Hippocampal formation (tissue), 2 donors: ENCODE measurements at places on chromosomes 11 and 22.

GRCh38 chr11:95760941-95761340 is 28.6 kb downstream of the FAM76B start:
- no peak for DNase-seq

- no peak for DNase-seq
Measured at GRCh38 chr22:24402460-24403192, 24.8 kb upstream of the ADORA2A start.

GRCh38 chr11:92633820-92634219 is 335.6 kb upstream of the MTNR1B start:
- DNase-seq: no peak

DNA sequence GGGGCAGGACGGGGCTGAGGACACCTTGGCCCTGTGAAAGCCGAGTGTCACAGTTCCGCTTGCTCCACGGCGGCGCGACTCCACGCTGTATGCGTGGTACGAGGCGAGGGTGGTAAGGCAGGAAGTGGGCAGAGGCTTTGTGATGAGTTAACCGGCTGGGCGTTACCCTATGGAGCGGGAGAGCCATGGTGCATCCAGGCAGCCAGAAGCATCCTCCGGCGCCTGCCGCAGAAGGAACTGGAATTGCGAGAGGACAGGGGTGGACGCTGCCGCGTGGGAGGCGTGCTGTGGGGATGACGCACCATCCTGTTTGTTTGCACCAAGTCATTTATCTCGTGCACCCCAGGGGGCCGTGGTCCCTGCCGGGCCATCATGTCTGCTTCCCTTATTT is 643.9 kb downstream of the BRD1 start:
- no peak for DNase-seq

GRCh38 chr11:114128399-114128798 is 68.9 kb downstream of the ZBTB16 start:
- DNase-seq: no peak

GRCh38 chr11:71096751-71097388 is 155.5 kb downstream of the SHANK2 start:
- no peak for DNase-seq

- DNase-seq: no peak
Measured at GRCh38 chr22:44333847-44334635, 21.3 kb upstream of the SHISAL1 start.

DNA sequence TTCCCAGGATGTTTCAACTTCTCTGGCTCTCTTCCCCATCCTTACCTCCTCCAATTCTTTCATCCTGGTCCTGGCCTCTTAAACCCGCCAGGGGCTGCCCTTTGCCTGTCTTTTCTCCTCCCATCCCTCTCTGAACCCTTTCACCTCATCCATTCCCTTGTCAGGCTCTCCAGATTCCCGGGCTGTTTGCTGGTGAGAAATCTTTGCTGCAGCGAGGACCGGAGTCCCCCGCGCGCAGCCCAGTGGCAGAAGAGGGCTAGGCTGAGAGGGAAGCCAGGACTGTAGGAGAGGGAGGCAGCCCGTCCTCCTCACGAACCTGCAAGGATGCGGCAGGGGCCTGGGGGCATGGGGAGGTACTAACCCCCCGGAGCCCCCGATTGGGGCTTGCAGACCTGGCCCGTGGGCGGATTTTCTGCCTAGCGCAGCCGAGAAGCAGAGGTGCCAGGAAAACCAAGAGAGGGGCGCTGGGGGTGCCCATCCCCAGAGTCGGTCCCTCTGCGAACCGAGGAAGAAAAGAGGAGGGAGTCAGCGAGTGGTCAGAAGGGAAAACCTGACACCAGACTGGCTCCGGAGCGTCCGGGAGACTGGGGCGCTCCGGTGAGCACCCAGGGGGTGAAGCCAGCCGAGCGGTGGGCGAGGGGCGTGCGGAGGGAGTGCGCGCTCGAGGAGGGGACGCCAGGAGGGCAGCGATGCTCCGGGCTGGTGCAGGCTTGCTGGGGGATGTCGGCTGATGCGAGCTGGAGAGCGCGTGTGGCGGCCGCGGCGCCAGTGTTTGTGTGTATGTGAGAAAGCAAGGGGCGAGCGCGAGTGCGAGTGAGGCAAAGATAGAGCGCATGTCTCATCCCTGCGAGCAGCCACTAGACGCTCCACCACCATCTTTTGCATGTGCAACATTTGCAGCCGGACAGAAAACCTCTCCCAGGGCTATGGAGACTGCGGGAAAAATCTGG is at the start of gene GRIA4:
TSS of gene GRIA4 (plus strand) at position 242 of the 950 bp plus-strand sequence. CDS start 925 bp downstream, outside the sequence.
- DNase-seq: peak; percentile 80

DNA sequence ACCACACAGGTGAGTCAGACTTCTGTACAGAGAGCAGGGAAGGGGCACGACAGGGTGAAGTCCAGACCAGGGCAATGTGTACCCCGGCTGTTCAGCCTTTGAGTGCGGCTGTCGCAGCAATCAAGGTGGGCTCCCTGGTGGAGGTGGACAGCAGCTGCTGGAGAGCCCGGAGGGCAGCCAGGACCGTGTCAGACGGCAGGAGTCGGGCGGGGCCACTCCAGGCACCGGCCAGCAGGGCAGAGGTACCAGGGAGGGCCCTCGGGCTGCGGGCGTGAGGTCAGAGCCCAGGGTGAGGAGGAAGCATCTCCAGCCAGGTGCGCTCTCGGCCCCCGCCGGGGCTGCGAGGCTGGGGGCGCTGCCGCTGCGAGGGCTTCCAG is 802 bp upstream of the PIM3 start:
- DNase-seq: peak; percentile 67

GRCh38 chr22:30486661-30487115 is 14.9 kb upstream of the SEC14L3 start:
- DNase-seq: no peak

DNA sequence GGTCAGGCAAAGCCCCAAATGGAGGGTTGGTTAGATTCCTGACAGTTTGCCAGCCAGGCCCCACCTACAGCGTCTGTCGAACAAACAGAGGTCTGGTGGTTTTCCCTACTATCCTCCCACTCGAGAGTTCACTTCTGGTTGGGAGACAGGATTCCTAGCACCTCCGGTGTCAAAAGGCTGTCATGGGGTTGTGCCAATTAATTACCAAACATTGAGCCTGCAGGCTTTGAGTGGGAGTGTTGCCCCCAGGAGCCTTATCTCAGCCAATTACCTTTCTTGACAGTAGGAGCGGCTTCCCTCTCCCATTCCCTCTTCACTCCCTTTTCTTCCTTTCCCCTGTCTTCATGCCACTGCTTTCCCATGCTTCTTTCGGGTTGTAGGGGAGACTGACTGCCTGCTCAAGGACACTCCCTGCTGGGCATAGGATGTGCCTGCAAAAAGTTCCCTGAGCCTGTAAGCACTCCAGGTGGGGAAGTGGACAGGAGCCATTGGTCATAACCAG is 4.7 kb upstream of the TTC36 start:
- no peak for DNase-seq

GRCh38 chr22:50676661-50677492 is 4.3 kb downstream of the SHANK3 start:
- DNase-seq: no peak

- DNase-seq: no peak
Measured at GRCh38 chr11:119573858-119574257, 150.9 kb upstream of the THY1 start.

- DNase-seq: no peak
Measured at GRCh38 chr11:34990916-34991315, 74.5 kb downstream of the PDHX start.

DNA sequence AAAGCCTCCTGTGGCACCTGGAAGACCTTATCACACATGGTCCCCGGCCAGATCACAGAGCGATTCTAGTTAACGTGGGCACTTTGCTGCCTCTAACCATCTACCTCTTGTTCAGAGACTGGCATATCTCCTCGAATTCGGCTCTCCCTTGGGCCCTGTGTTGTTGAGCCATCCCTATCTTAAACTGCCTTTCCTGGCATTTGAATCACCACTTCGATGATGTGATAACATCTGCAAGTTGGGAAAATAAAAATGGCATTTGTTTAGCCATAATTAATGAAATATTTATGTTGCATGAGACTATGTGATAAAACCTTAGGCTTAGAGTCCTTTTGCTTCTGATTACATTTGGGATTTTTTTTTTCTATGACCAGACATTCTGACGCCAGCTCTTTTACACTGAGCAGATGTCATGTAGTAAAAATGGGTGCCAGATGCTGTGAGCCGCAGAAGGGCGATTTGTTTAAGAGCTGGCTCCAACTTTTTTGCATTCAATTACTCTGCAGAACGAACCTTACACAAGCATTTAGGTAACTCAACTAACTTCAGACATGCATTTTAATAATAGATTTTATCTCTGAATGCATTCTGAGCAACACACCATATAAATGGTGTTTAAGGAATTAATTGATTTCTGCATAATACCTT is 58.5 kb upstream of the PARVA start:
- no peak for DNase-seq

- no peak for DNase-seq
Measured at GRCh38 chr11:71930556-71931244, 1.9 kb downstream of the RNF121 start.

- DNase-seq: no peak
Measured at GRCh38 chr11:121426476-121427399, 25.4 kb upstream of the SORL1 start.

- DNase-seq: peak; percentile 47
Measured at GRCh38 chr22:35582861-35583670, 34.1 kb downstream of the MB start.

- DNase-seq: no peak
Measured at GRCh38 chr11:104319396-104319795, 155.4 kb upstream of the PDGFD start.

- DNase-seq: no peak
Measured at GRCh38 chr11:68370211-68371111, 58.1 kb downstream of the LRP5 start.

- no peak for DNase-seq
Measured at GRCh38 chr11:18132341-18132740, at the start of gene MRGPRX3. Gene MRGPRX3, plus strand, starts transcription at chr11:18132571. Its CDS starts 4,632 bp downstream, at chr11:18137203.

DNA sequence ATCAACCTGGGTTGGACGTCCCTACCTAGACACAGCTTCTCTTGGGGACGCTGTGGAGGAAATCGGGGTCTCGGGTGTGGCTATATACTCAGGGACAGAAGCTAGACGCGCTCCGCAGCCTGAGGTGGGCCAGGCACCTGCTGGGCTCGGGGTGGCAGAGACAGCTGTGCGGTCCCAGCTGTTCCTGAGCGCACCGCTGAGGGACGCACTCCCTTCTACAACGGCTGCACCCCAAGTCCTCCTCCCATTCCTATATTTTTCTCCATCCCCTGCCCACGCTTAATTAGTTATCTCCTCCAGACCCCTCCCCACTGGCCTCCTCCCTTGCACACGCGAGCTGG is 188 bp upstream of the MTNR1B start:
- DNase-seq: no peak

DNA sequence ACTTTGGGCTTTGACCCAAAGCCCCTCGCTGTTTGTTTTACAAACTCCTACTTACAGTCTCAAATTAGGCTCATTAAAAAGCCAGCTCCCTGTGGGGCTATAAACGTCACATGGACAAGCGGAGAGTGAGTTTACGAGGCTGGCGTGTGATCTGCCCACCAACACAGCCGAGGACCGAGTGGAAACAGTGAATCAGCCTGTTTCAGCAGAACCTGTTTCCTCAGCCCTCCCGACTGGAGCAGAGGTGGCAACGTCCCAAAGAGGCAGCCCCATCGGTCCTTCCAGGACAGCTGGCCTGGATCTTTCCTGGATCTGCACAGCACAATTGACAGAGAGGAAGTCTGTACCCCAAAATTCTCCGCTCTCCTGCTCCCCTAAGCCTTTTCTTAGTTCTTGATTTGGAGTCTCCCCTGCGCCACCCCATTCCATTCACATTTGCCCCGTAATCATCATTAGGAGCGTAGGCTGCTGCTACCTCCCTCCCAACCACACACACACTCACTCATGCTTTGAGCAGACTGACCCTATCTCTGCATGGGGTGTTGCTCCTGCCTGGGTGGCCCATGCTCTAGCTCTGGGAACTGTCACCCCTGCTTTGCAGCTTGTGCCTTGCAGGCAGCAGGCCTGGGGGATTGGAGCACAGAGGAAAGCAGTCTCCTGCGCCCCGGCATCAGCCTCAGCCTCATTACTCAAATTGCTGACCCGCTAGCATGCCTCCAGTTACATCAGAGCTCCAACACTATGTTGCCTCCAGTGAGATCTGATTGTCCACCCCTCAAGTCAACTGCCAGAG is 117.8 kb downstream of the NAT10 start:
- no peak for DNase-seq

DNA sequence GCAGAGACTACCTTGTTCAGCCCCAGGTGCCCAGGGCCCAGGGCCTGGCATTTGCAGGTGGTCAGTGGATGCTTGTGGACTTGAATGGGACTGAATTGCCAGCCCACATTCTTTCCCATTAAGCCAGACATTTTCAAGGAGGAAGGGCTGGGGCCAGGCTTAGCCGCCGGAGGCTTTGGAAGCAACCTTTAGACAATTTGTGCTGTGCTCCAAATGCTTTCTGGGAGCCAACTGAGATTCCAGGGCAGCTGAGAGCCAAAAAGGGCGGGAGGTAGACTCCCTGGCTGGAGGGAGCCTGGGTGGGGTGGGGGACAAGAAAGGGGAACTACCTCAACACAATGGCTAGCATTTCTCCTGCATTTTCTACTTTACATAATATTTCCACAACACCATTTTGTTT is 54.8 kb upstream of the TIMP3 start:
- DNase-seq: no peak

DNA sequence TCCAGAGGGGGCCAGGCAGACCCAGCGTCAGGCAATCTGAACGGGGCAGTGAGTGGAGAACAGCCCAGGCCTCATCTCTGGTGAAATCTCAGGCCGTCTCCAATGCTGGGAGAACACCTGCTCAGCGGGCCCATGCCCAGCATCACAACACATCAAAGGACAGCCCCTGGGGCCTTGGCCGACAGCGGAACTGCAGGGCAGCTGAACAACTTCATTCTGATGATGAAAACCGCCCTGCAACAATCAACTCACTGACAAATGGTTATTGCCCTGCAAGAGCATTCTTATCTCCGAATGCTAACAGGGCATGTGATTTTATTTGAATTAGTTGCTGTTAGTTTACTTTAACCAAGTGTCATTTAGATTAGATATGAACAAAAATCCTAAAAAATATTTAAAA is 14.6 kb downstream of the CELSR1 start:
- DNase-seq: no peak

DNA sequence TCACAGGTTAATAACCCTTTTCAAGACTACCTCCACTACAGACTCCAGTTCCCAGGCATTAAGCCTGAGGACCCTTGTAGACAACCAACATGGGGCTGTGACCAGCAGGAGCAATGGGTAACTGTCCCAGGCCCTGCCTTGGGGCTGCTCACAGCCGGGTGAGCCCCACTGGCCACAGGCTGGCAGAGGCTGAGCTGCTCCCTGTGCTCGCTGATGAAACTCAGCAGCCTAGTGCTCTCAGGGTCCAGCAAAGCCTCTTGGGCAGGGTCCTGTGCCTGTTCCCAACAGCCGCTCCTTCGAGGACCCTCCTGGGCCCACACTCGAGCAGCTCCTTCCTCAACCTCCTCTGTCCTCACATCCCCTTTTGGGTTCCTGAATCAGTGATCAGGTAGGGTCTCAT is 99.8 kb downstream of the VPREB1 start:
- DNase-seq: no peak

- no peak for DNase-seq
Measured at GRCh38 chr22:37741312-37741795, 44.5 kb downstream of the TRIOBP start.

GRCh38 chr22:45083659-45084305 is 74.0 kb upstream of the PHF21B start:
- no peak for DNase-seq

GRCh38 chr11:77813256-77813655 is 7.3 kb downstream of the RSF1 start:
- DNase-seq: no peak

- DNase-seq: no peak
Measured at GRCh38 chr11:73156114-73156513, 14.0 kb upstream of the FCHSD2 start.
